ENCODE measurements at places on chromosomes 6 and 20.

DNA sequence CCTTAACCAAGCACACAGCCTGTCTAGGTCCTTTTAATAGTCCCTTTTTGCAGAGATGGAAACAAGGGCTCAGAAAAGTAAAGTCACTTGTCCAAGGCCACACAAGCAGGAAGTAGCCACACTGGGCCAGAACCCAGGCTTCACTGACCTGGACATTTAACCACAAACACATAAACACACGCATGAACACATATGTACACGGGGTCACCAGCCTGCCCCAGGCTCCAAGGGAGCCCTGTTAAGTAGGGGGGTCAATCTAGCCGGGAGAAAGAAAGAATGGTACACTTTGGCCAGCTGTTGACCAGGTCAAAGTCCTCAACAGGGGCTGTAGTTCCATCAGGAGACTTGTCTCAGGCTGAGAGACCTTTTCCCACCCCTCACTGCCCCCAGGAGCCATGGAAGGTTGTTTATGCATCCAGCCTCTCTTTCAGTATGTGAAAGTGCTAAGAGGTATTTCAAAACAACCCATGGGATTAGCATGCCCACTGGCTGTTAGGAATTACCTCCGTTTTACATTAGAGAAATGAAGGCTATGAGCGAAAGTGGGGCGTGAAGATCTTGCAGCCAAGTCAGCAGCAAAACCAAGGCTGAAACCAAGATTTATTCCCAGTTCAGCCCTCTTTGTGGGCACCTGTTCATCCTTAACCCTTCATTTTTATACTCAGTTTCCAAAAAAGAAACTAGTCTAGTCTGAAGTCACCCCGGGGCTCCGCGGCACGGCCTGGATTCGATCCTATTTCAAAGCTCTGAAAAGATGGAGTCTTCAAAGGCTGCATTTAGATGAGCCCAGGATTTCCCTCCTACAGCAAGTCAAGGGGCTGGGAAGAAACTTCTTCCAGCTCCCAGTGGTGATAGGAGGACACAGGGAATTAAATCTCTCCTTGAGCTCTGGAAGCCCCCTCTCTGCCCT is 9.8 kb downstream of the SDC4 start:
- DNase-seq = no peak

- no peak for DNase-seq
These were observed 3.1 kb downstream of the LRP11 start for GRCh38 chr6:149860834-149861602.

DNA sequence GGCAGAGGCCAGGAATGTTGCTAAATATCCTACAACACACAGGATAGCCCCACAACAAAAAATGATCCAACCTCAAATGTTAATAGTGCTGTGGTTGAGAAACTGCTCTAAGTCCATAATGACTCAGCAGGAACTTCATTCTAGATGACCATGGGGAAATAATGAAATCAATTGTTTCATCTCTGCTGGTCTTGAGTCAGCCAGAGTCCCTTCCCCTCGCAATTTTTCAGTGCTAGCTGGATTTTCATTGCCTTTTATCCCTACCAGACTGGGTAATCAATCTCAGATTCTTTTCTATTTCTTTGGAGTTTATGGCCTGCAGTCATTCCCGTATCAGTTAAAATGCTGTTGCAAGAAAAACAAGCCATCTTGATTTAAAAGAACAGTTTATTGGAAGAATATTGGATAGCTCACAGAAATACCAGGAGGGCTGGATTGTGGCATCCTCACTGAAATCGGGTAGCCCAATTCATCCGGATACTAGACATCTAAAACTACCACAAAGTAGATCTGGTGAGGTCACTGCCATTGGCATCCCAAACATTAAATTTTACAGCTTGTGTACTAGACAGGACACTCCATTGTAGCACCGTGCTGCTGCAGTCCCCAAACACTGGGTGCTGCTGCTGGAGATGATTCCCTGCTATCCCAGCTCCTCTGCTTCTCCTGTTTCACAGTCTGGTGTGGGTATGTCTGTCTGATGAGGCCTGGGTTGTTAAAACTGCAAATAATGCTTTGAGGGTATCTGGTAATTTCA is 30.3 kb upstream of the POPDC3 start:
- no peak for DNase-seq

DNA sequence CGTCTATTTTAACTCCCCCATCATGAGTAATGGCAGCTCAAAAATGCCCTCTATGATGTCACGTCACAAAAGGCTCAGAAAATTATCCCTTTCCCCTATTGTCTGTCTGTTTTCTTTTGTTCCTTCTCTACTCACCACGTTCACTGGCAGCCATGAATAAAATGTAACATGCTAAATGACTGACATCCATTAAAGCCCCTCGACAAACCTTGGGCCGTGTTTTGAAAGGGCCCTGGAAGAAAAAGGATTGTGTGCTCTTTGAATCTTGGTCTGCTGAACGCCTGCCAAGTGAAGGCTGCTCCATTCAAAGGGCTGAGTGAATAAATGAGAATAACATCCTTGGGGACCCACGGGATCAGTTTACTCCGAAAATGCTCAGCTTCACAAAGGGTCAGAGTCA is 118.7 kb downstream of the RPS12 start:
- DNase-seq = no peak

DNA sequence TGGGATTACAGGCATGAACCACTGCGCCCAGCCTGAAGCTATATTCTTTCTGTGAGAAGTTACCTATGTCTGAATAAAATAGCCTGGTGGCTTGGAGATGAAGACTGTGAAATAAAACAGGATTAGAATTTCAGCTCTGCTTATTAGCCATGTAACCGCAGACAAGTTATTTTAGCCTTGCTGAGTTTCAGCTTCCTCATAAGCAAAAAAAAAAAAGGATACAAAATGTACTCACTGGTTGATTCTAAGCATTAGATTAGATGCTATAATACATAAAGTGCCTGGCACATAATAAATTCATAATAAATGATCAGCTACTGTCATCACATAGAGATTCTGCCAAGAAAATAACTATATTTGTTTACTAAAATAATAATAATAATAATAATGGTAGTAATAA is 98.8 kb downstream of the EPB41L2 start:
- DNase-seq = no peak

GRCh38 chr6:155528982-155529453 is 73.4 kb upstream of the NOX3 start:
- no peak for DNase-seq

- DNase-seq = no peak
These were observed 546.3 kb upstream of the CITED2 start for GRCh38 chr6:139920776-139921100.

- no peak for DNase-seq
These were observed 117.9 kb downstream of the SGK1 start for GRCh38 chr6:134199848-134200606.

GRCh38 chr6:14442242-14442641 is 324.7 kb downstream of the CD83 start:
- DNase-seq = no peak

- DNase-seq = peak; percentile 65
These were observed 20.8 kb upstream of the HCK start for GRCh38 chr20:32031007-32031958.

DNA sequence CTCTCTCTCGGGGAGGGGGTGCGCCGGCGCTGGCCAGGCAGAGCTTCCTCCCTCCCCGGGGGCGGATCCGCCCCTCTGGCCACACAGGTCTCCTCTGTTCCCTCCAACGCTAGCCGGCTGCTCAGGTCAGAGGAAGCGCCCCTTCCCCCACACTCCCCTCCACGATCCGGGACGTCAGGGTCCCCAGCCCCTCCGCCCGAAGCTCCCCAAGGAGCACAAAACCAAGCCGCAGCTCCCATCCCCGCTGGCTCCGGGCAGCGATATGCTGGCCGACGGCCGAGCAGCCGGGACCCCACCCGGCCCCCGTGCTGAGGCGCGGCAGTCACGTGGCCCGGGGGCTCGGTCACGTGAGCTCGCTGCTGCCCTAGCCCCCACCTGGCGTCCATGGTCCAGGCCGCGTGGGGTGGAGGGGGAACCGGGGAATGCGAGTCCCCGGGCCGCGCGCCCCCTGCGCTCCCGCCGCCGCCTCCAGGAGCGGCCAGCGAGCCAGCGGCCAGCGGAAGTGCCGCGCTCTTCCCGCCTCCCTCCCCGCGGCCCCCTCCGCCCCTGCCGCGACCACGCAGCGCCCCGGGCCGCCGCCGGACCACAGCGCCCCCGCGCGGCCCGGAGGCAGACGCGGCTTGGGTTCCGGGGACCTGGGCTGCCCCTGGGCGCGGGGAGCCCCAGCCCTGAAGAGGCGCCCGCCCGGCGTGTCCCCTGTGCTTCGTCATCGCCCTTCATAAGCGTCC is at the start of gene SLC35B2:
TSS of gene SLC35B2 (minus strand) at position 504 of the 728 bp plus-strand sequence. CDS start at position 386, 118 bp downstream.
- DNase-seq = peak; percentile 82

DNA sequence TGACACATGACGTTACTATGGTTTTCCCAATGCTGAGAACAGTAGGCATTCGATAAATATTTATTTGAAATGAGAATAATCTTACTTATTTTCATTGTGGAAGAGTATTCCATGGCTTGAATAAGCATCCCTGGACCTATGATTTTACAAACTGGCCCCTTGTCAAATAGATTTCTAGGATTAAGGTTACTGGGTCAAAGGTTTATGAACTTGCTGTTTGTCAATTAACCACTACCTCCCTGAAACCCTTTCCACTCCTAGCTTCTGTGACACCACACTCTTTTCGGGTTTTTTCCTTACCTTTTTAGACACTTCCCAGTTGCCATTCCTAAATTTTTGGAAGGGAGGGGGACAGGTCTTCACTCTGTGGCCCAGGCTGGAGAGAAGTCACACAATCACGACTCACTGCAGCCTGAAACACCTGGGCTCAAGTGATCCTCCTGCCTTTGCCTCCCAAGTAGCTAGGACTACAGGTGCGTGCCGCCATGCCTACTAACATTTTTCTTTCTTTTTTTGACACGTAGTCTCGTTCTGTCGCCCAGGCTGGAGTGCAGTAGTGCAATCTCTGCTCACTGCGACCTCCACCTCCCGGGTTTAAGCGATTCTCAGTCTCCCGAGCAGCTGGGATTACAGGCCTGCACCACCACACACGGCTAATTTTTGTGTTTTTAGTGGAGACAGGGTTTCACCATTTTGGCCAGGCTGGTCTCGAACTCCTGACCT is 5.1 kb upstream of the SRSF6 start:
- no peak for DNase-seq

DNA sequence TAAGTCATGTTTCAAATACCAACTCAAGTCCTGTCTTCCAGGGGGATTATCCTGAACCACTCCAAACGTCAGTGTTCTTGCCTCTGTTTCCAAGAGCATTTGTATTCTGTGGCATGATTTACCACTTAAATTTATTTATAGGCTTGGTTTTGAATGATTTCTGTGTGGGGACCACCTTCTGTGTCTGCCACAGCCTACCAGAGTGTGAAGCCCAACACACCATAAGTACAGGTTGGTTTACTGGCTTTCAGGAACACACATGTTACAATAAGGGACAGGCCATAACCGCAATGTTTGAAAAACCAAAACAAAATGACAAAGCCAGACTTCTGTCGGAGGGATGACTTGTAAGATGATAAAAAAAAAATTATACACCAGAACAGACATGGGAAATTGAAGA is 56.5 kb upstream of the MAP3K7 start:
- no peak for DNase-seq

GRCh38 chr6:149150801-149151398 is 166.6 kb upstream of the TAB2 start:
- DNase-seq = no peak

DNA sequence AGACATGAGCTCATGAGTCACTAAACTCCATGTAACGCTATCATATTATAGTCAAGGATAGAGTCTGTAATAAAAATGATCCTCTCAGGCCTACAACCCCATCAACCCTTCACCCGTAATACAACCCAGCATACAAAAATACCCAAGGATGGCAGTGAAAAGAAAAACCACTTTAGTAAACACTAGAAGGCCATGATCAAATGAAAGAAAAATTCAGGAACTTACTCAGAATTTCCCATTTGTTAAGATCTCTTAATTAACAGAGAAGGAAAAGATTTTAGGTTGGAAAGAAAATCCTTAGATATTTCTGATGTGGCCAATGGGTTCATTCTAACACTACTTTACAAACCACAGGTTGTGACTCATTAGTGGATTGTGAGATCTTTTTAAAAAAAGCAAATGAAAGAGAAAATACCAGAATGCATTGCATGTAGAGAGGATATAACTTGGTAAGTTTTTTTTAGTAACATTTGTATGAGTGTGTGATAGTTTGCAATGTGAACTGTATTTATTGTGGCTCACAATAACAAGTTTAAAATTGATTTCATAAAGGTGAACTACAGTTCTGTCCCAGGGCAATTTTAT is 8.0 kb upstream of the UBE2J1 start:
- no peak for DNase-seq

DNA sequence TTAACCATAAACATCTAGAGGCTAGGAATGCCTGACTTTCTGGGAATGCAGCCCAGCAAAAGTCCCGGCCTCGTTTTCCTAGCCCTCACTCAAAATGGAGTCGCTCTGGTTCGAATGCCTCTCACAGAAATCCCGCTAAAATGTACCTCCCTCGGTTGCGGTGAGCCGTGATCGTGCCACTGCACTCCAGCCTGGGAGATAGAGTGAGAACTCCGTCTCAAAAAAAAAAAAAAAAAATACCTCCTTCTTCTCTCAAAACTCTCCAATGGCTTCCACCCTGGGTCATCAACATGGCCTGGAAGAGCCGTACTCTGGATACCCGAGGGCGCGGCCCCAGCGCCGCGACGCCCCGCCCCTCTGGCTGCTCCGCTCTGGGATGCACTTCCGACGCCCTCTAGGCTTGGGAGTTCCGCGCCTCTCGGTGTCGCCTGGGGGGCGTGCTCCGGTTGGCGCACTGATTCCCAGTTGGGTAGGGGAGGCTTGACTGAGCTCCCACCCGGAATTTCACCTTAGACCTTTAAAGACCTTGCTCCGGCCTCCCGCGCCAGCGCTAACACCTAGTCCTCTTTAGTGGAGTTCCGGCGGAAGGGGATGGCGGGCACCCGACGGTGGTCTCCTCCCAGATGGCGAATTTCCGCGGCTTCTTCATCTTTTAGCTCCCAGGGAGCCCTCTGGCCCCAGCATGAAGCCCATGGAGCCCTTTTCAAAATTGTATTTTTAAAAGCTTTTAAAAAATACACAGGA is 12.3 kb downstream of the HMGN4 start:
- peak; percentile 67 for DNase-seq

DNA sequence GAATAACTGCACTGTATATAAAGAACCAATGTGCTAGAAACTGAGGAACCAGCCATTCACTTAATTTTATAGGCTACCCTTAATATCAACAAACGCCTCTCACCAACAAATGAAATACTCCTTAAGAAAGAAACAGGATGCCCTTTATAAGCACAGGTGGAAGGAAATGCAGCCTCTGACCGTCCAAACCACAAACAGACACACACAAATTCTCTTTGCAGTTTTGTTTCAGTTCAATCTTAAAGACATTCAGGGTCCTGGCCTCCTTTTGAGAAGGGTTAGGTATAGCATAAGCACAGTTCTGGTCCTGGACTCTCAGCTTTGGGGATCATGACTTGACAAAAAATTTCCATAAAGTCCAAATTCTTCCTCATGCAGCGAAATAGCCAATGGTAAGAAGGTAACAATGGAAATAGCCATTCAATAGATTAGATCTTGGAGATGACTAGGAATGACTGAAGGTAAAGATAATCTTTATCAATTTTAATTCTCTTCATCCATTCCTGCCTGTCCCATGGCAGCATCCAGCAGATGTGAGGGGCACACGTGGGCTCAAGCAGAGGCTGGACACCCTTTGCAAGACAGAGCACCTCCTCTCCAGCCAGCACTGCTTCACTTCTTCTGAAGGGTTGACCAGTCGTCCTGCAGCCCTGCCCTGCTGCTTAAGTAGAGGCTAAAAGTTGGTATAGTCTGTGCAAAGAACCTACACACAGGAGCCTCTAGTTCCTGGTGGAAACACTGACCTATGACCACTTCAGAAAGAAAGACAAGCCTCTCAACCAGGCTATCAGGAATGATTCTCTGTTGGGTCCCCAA is 123.9 kb downstream of the CD83 start:
- peak; percentile 46 for DNase-seq
